ENCODE measurements at places on chromosomes 4 and X.

- DNase-seq = no peak
Measured at GRCh38 chrX:132669142-132669541, 180.3 kb upstream of the MBNL3 start.

DNA sequence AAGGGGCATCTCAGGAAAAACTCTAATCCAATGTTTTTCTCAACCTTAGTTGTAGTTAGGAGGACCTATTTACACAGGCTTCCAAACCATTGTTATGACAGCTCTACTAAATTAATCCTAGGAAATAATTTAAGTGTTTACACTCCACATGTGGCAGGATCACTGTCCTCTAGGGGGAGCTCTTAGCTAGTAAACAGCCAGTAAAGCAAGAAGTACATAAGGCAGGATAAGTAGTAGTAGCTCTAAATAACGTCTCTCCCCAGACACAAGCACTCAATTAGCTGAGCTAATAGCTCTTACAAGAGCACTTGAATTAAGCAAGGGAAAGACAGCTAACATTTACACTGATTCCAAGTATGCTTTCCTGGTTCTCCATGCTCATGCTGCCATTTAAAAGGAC lies 37.3 kb downstream of the NUDT11 start:
- no peak for DNase-seq

DNA sequence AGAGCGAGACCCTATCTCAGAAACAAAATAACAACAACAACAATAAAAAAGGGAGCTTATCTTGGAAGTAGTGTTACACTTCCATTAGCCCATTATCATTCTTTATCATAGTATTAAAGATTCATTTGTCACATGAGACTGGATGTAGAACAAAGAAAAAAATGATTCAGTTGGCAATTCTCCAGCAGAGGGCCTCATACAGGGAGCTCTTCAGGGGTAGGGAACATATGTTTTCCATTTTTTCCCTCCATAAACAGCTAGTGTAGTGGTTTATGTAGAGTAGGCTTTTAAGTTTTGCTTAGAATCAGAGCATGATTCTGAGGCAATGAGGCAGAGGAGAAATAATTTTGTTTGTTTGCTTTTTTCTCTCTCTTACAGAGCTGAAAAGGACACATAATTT lies 5.8 kb downstream of the CPE start:
- no peak for DNase-seq

DNA sequence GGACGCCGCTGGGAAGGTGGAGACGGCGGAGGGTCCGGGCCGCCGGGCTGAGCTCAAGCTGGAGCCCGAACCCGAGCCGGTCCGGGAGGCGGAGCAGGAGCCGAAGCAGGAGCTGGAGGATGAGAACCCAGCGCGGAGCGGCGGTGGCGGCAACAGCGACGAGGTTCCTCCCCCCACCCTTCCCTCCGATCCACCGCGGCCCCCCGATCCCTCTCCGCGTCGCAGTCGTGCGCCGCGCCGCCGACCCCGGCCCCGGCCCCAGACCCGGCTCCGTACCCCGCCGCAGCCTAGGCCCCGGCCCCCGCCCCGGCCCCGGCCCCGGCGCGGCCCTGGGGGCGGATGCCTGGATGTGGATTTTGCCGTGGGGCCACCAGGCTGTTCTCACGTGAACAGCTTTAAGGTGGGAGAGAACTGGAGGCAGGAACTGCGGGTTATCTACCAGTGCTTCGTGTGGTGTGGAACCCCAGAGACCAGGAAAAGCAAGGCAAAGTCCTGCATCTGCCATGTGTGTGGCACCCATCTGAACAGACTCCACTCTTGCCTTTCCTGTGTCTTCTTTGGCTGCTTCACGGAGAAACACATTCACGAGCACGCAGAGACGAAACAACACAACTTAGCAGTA lies 483 bp downstream of the USP27X start:
- no peak for DNase-seq

- no peak for DNase-seq
Measured at GRCh38 chrX:68894513-68895340, 65.9 kb downstream of the EFNB1 start.

DNA sequence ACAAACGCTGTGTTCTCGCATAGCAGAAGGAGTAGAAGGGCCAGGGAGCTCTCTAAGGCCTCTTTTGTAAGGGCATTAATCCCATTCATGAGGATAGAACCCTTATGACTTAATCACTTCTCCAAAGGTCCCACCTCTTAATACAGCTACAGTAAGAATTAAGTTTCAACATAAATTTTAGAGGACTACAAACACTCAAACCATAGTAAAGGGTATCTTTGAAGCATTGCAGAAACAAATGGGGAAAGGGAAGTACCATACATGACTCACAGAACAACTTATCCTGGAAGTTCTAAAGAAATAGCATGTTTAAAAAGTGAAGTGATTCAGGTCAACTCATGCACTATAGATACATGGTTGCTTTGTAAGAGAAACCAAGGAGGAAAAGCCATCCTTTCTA lies 680.8 kb downstream of the RPA4 start:
- DNase-seq = no peak

- no peak for DNase-seq
Measured at GRCh38 chr4:115159141-115159540, 45.7 kb upstream of the NDST4 start.

DNA sequence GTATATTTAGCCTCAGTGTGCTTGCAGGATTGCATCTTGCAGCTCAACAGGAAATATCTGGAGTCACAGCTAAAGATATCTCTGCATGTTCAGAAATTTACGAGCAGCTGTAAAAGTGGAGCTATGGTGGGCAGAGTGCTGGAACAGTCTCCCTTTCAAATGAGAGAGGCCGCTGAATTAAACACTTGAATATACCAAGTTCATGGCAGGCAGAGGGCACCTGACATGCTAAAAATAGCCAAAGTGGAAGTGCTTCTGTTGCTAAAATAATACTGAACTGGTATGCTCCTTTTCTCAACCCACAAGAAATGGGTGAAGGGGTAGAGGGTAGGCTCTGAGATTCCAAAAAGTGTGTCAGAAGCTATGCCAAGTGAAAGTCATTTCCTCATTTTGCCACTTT lies 98.1 kb downstream of the MGST2 start:
- no peak for DNase-seq

All from stimulated activated CD8-positive, alpha-beta memory T cell treated with anti-CD3 and anti-CD28 coated beads, Interleukin-4, amount 100 ng/mL, for 1 hour (primary cell).